D721Med (cell line): ENCODE measurements at places on chromosomes 2 and 18.

DNA sequence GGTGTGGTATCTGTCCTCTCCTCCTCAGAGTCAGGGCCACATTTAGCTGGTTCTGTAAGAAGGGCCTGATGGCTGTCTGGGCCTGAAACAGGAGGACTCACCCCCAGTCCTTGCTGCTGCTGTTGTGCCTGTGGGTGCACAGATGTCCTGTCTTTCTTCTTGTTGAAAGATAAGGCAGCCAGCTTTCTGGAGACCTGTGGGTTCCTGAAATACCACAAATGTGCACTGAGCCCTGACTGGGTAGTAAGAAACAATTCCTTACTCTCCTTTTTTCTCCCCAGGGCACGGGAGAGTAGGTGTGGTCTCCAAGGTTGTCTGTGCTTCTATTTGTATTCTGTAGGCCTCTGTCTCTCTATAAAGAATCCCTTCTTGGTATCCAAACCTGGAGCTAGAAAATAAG is 96.2 kb upstream of the DLX2 start:
- DNase-seq: no peak

DNA sequence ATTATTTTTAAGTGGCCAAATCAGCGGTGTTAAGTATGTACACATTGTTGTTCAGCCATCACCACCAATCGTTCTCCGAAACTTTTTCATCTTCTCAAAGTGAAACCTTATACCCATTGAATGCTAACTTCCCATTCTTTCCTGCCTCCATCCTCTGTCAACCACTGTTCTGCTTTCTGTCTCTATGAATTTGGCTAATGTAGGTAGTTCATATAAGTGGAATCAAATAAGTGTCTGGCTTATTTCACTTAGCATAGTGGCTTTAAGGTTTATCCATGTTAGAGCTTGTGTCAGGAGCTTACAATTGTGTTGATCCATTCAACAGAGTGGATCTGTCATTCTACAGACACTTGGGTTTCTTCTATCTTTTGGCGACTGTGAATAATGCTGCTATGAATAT is 192.1 kb downstream of the WDR7 start:
- DNase-seq: no peak

DNA sequence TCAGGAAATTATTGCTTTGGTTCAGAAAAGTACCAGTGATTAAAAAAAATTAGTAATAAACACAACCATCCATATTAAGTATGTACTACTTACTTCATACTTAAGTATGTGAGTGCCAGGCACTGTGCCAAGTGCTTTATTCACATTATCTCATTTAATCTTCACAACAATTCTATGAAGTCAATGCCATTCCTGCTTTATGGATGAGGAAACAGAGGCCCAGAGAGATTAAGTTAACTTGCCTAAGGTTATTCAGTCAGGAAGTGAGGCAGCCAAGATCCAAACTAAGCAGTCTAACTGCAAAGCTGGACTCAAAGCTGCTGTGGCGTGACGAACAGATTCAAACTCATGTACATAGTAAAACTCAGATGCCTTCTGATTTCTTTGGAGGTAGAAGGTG is 22.3 kb downstream of the DTNB start:
- no peak for DNase-seq

- DNase-seq: no peak
Measured at GRCh38 chr18:2236232-2236631, 335.1 kb downstream of the METTL4 start.

DNA sequence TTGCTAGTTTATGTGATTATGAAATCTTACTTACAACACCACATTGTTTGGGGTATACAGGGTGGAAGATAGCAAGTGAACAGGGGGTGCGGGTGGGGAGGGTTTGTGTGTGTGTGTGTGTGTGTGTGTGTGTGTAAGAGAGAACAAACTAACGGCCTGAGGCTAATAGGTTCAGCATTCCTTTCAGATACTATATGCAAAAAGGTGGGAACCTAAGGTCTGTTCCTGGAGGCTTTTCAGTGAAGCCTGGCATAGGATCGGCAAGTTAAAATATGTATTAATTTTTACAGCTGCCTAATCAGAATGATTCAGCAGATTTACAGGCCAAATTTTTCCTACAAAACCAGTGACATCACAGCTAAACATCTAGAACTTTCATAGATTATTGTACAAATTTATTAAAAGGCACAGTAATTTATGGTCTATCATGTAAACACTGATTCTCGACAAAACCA is 7.6 kb upstream of the SPDYA start:
- no peak for DNase-seq
